Activated effector memory CD4-positive, alpha-beta T cell treated with Interleukin-2 at 50 U/mL for 16 hours (primary cell): ENCODE measurements at places on chromosomes 12 and 14.

GRCh38 chr14:93220509-93220908, 13.5 kb downstream of the UBR7 start:
- no peak for DNase-seq

GRCh38 chr12:13069380-13069779, 25.2 kb downstream of the FAM234B start:
- no peak for DNase-seq

- no peak for DNase-seq
Measured at GRCh38 chr12:33427071-33427470, 12.5 kb downstream of the SYT10 start.

DNA sequence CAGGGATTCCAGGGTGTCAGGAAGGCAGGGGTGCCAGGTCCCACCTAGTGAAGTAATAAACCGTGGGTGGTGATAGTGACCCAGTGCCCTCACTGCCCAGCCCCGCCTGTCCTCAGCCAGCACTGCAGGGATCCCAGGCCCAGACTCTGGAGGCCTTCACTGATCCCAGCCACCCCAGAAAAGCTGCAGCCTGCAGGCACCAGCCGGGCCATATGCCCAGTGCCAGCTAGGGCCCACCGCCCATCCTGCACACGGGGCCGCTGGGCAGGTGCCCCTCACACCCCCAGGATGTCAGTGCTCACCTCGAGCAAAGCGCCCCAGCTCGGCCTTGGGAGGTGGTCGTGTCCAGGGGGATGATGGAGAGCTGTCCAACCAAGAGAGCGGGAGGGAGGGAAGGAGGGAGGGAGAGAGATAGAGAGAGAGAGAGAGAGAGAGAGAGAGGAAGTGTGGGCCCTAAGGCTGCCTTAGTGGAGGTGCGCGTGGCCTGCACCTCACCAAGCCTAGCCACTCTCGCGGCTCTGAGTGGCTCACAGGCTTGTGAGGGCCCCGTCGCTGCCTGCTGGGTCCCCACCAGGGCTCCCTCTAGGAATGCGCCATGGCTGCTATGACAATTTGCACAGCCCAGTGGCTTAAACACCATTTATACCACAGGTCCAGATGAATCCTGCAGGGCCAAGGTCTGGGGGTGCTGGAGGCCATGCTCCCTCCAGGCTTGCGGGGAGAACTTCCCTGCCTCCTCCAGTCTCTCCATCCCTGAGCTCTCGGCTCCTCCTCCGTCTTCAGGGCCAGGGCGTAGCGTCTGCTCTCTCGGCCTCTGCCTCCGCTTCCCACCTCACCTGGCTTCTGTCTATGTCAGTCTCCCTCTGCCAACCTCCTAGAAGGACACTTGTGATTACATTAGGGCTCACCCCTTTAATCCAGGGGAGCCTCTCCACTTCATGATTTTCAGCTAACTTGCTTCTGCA, 401.0 kb downstream of the TMEM121 start:
- DNase-seq, result no peak

- DNase-seq, result no peak
Measured at GRCh38 chr12:25725470-25725869, 172.4 kb upstream of the LMNTD1 start.

DNA sequence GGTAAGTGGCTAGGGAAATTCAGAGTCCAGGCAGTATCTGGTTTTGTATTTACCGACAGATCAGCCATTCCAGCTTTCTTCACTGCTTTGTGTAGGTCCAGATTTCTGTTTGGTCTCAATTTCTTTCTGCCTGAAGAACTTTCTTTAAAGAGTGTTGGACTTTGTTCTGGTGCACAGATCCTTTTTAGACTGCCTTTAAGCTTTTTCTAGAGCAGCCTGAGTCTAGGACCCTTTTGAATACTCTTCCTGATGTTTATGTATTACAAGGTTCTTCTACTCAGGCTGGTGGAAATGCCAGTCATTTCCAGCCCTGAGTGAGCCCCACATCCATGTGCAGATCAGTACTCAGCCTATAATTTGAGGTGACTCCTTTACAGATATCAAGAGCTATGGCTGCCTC, 54.7 kb downstream of the DAAM1 start:
- DNase-seq, result no peak

DNA sequence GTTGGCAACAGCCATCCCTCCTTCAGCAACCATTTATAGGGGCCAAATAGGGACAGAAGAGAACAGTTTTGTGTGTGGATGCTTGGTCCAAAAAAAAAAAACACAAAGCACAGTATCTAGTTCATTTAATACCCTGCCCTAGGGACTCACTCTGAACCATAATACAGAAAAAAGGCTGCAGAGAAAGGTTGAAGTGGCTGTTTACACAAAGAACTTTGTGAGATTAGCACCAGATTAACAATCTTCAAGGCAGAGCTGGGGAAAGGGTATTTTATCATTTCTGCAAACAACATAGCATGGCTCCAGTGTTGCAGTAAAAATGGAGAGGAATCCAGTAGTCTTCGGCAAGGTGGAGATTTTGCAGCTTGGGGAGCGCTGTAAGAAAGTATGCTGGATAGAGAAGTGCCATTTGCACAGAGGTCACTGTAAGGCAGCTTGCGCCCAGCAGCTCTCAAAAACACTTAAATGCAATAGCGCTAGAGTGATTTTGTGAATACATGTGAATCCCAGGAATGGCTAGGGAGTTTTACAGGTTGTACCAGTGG, 124.2 kb upstream of the PLEKHA5 start:
- DNase-seq, result no peak

DNA sequence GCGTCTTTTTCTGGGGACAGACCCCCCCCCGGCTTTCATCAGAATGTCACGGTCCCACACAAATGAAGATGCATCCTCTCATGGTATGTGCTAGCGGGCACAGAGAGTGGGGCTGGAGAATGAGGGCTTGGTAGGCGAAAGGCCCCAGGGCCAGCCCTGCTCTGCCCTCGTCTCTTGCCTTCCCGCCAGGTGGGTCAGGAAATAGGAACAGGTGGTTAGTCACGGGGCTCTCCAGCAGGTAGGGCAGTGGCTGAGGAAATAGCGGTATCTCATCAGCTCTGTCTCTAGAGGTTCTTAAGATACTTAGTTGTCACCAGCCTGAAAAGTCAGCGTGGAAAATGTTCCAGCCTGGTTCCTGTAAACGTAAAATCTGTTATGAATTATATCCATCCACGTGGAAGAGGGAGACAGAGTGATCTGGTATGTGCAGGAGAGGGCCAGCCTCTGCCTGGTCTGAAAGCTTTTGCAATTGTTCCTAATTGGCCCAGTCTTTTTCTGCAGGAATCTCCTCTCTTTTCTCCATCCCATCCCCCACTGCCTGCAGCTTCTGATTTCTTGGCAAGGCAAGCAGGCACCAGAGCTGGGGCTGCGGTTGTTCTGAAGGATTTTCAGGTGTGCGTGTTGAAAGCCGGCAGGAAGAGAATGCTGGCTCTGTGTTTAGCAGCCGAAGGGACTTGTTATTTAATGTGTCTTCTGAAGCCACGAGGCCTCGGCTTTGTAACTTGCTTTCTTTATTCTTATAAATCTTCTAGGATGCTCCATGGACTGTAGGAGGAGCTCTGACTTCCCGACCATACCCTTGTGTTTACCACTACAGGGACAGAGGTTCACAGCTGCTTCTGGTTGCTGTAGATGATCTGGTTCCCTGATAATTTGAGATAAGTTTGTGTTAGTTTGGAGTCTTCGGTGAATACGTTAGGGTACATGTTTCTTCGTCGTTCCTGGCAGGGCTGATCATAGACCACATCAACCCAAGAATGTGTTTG, 131.1 kb downstream of the CACNA1C start:
- no peak for DNase-seq
